ENCODE measurements at places on chromosomes 7 and 10.

DNA sequence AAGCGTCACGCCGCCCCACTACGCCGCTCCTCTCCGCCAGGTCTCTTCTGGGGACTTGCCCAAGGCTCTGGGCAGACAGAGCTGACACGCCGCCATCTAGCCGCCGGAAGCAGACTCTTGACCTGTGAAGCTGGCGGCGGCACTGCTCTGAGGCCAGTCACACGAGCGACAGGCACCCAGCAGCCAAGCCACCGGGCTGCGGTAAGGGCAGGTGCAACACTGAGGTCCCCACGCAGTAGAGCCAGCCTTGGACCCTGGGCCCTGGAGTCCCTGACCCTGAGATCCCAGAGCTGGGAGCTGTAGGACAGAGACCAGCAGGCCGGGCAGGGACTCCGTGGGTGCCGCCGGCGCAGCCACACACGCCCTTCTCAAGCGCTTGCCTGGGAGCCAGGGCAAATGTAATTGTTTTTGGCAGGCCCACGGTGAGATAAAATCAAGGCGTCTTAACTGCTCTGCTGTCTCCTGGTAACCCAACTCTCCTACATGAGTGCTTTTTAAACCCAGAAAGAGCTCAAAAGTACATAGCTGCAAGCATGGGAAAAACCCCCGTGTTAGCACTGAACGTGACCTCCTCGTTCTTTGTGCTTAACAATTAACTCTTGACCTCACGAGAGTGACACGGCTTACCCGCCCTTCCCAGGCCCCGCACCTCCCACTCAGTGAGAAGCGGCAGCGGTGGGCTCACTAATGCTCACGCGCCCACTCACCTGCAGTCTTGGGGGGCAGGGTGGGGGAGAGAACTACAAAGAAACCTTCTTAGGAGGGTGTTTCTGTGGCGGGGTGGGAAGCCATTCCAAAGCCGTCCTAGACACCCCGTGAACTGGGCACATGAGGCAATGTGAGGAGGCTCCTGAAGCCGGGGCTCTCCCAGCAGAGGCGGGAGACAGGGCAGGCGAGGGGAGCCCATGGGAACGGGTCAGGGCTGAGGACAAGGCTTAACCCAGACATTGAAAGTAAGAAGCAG is 8.5 kb downstream of the GPER1 start:
- H3K27me3 ChIP-seq, result no peaks in the 10 kb centered on the region
- DNase-seq, result no peak
- H3K4me1 ChIP-seq, result no peaks in the 10 kb centered on the region
- no peak overlapping the region for H3K27ac ChIP-seq
- H3K36me3 ChIP-seq, result no peaks in the 10 kb centered on the region
- H3K4me3 ChIP-seq, result no peak overlapping the region

- no peak overlapping the region for H3K27ac ChIP-seq
- H3K4me1 ChIP-seq, result peaks cover 35% of the 10 kb centered on the region
- no peaks in the 10 kb centered on the region for H3K36me3 ChIP-seq
These were observed 4.3 kb downstream of the MAP3K8 start for GRCh38 chr10:30438021-30438850.

DNA sequence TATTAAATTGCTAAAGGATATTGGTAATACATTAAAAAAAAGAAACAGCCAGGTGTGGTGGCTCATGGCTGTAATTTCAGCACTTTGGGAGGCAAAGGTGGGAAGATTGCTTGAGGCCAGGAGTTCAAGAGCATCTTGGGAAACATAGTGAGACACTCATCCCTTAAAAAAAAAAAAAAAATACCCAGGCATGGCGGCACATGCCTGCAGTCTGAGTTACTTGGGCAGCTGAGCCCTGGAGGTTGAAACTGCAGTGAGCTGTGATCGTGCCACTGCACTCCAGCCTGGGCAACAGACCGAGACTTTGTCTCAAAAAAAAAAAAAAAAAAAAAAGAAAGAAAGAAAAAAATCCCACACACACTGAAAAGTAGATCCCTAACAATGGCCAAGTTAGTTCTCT is 59.7 kb downstream of the MACC1 start:
- H3K27ac ChIP-seq, result no peak overlapping the region
- H3K4me1 ChIP-seq, result no peaks in the 10 kb centered on the region
- DNase-seq, result no peak
- no peaks in the 10 kb centered on the region for H3K36me3 ChIP-seq
- no peak overlapping the region for H3K4me3 ChIP-seq
- H3K27me3 ChIP-seq, result no peaks in the 10 kb centered on the region

- H3K27ac ChIP-seq, result no peak overlapping the region
- no peaks in the 10 kb centered on the region for H3K36me3 ChIP-seq
- no peaks in the 10 kb centered on the region for H3K4me1 ChIP-seq
- no peak for DNase-seq
These were observed 70.6 kb upstream of the AKR1E2 start for GRCh38 chr10:4755286-4755989.

DNA sequence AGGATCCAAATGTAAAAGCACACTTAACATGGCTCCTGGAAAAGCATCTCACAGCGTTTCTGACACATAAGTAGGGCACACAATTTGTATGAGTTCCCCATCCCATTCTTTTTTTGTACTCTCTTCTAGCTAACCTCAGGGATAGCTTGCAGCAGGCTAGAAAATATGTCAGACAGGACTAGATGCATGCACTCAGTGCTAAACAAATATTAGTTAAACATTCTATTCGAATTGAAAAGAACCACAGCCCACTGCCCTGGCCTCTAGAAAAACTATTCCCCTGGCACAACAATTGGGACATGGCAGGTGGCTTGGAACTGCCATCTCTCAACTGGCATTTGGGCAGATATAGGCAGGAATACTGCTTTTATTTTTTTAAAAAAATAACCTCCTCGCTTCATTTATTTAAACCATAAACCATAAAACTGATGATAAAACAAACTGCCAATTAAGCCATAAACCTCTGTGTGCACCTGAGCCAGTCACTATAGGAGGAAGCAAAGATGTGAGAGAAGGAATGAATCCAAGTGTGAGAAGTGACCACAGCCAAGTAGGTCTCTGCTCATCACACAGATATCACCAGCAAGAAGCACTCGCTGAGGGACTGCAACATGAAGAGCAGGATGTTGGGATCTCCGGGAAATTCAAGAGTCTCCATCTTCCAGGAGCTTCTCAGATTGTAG is 394.1 kb downstream of the NEBL start:
- no peak overlapping the region for H3K4me3 ChIP-seq
- H3K4me1 ChIP-seq, result no peaks in the 10 kb centered on the region
- H3K27ac ChIP-seq, result no peak overlapping the region
- H3K36me3 ChIP-seq, result no peaks in the 10 kb centered on the region
- DNase-seq, result no peak
- H3K27me3 ChIP-seq, result no peaks in the 10 kb centered on the region

- H3K27me3 ChIP-seq, result no peaks in the 10 kb centered on the region
- H3K36me3 ChIP-seq, result no peaks in the 10 kb centered on the region
- peaks cover 19% of the 10 kb centered on the region for H3K4me1 ChIP-seq
- peak; percentile 1 for DNase-seq
These were observed 66.6 kb downstream of the CUBN start for GRCh38 chr10:17062955-17063484.

GRCh38 chr10:19904202-19904661 is 88.0 kb downstream of the PLXDC2 start:
- no peaks in the 10 kb centered on the region for H3K27me3 ChIP-seq
- no peaks in the 10 kb centered on the region for H3K36me3 ChIP-seq
- DNase-seq, result no peak
- H3K4me1 ChIP-seq, result no peaks in the 10 kb centered on the region
- no peak overlapping the region for H3K4me3 ChIP-seq

GRCh38 chr7:144656965-144657517 is 178.8 kb downstream of the TPK1 start:
- H3K27ac ChIP-seq, result no peak overlapping the region
- no peaks in the 10 kb centered on the region for H3K27me3 ChIP-seq
- no peaks in the 10 kb centered on the region for H3K4me1 ChIP-seq
- DNase-seq, result no peak

- no peaks in the 10 kb centered on the region for H3K36me3 ChIP-seq
- no peaks in the 10 kb centered on the region for H3K27me3 ChIP-seq
- no peak overlapping the region for H3K27ac ChIP-seq
- H3K4me3 ChIP-seq, result no peak overlapping the region
- no peaks in the 10 kb centered on the region for H3K4me1 ChIP-seq
- no peak for DNase-seq
These were observed 177.1 kb upstream of the CTBP2 start for GRCh38 chr10:125337510-125337909.

DNA sequence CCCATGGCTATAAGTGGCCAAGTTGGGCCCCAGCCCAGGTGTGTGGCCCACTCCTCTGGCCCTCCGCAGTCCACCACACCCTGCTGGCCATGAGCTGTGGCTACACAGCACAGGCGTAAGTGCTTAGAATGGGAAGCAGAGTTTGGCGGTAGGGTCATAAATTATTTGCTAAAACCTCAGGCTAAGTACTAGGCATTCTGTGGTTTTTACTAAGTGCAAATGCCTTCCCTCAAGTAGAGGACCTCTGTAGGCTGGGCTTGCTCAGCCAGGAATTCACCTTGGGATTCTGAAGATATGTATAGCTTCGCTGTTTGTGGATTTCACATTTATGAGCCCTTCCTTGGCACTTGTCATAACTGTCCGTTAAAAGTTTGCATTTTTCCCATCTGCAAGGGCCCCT is 44.8 kb upstream of the LOXL4 start:
- no peak overlapping the region for H3K27ac ChIP-seq
- no peak overlapping the region for H3K4me3 ChIP-seq
- H3K4me1 ChIP-seq, result no peaks in the 10 kb centered on the region
- no peaks in the 10 kb centered on the region for H3K36me3 ChIP-seq

DNA sequence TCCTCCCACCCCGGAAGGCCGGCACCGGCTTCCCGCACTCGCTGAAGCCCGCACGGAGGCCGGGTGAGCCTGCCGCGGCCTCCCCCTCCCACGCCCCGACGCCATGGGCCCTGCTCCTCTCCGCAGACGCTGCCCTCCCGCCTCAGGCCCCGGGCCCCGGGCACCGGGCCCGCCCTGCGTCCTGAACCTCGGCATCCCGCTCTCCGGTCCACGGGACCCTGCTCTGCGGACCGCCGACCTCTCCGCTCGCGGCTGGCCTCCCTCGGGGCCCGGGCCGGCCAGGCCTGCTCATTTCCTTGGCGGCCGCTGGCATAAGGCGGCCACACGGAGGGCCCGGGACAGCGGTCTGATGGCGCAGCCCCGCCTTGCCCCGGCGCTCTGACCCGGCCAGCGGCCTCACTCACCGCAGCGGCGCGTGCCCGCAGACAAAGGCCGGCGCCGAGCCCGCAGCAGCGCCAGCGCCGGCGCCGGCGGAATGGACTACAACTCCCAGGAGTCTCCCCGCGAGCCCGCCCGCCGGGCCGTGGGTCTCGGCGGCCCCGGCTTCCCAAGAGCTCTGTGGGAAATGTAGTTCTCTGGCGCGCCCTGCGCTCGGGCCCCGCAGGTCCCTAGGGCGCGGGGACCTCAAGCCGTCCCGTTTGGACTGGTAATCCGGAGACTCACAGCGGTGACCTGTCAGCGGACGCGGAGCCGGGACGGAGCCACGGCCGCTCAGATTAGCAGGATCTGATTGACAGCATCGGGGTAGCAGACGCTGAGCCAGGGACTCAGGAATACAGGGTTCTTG is at the start of gene ZNF32:
ZNF32 (minus strand) TSS at position 484 of the 787 bp plus-strand sequence. CDS start 2,748 bp downstream, outside the sequence.
- H3K27ac ChIP-seq, result no peak within 1 kb of the TSS
- peaks cover 26% of the 10 kb centered on the region for H3K36me3 ChIP-seq

DNA sequence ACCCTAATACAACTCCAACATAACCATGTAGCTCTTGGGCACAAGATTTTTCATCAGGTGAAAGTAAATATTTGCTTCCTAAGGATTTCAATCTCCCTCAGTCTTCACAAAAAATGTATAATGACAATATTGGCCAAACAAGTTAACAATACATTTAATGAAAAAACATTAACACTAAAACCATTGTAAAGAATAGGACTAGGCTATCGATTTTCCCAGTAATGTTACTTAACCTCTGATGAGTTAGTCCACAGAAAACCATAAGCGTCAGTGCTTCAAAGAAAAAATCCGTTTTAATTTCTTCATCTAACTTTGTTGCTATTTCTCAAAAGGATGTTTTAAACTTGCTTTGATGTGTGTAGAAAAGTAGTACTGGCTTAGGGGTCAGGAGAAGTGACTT is 1.2 kb downstream of the ZNF33B start:
- H3K4me1 ChIP-seq, result peaks cover 2% of the 10 kb centered on the region
- no peaks in the 10 kb centered on the region for H3K27me3 ChIP-seq

DNA sequence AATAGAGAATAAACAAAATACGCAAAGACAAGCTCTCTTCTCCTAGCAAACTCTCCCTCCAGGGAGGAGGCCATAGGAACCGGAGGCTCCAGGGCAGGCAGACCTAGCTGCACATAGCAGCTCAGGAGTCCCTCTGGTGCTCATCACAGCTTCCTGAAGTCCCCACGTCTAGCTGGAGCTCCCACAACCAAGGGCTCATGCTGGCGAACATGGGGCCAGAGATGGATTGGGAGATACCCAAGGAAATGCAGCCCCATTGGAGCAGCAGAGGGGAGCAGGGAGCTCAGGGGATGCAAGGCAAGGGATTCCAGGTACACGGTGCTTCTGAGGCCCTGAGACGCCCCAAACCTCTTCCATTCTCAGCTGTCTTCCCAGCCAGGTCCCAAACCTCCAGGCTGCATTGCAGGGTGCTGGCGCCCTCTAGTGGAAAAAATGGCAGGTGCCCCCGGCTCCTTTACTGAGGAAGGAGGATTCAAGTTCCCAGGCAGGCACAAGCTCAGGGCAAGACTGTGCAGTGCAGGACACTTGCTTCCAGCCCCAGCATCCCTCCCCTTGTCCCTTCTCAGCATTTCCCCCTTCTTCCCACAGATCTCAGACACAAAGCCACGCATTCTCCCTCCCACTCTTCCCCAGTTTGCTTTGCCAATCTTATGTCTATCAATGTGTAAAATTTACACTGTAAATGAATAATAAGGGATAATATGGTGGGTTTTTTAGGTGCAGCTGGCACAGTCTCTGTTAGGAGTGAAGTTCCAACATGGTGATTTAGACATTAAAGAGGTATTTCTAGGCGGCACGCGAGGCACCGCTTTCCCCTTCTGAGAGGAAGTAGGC is 46.2 kb downstream of the GPAM start:
- no peaks in the 10 kb centered on the region for H3K4me1 ChIP-seq
- peak; percentile 59 for DNase-seq
- no peaks in the 10 kb centered on the region for H3K27me3 ChIP-seq
- H3K36me3 ChIP-seq, result no peaks in the 10 kb centered on the region
- H3K27ac ChIP-seq, result no peak overlapping the region

DNA sequence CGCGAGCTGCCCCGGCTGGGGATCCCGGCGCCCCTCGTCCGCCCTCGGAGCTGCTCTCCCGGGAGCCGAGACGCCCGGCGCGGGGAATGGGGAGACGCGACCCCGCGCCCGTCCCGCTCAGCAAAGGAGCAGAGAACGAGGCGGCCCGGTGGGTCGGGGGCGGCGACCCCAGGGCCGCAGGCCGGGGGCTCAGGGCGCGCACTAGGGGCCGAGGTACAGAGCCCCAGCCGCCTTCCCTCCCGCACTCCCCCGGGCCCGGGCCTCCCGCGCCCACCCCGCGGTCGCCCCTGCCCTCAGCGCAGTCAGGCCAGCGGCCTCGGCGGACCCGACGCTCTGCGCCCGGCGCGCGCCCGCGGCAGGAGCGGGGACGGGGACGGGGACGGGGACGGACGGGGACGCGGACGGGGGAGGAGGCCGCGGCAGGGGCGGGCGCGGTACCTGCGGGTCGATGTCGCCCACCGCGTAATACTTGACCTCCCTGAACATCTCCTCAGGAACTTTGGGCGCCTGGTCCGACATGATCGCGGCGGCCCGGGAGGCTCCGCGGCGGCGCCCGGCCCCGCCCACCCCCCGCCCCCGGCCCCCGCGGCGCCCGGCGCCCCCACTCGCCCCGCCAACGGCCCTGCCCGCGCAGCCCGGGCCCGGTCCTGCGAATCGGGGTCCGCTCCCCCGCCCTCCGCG is 373 bp downstream of the PAXIP1 start:
- peak; percentile 61 for DNase-seq
- no peak overlapping the region for H3K27ac ChIP-seq
- H3K27me3 ChIP-seq, result no peaks in the 10 kb centered on the region
